Tibial nerve (tissue), 4 donors: ENCODE measurements at places on chromosomes 5 and 9.

DNA sequence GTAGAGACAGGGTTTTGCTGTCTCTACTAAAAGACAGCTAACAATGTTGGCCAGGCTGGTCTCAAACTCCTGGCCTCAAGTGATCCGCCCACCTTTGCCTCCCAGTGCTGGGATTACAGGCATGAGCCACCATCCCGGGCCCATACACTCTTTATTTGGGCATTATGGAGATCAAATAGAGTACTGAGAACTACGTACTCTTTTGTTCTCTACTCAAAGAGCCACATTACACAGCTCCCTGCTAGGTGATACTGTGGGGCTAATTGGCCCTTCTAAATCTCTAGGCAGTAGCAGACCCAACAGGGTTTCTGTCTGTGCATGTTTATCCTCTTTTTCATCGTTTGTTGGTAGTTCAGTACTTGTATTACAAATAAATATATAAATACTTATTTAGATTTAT is 16.1 kb downstream of the CKMT2 start:
- DNase-seq: no peak
- no peaks in the 10 kb centered on the region for H3K4me1 ChIP-seq
- no peaks in the 10 kb centered on the region for H3K27me3 ChIP-seq
- H3K4me3 ChIP-seq: no peak overlapping the region

- no peak for DNase-seq
- no peaks in the 10 kb centered on the region for H3K27me3 ChIP-seq
- H3K27ac ChIP-seq: no peak overlapping the region
- peaks cover 7% of the 10 kb centered on the region for H3K36me3 ChIP-seq
- H3K4me1 ChIP-seq: no peaks in the 10 kb centered on the region
Measured at GRCh38 chr5:140677947-140678346, 4.6 kb upstream of the DND1 start.

- peaks cover 6% of the 10 kb centered on the region for H3K4me1 ChIP-seq
- H3K4me3 ChIP-seq: no peak overlapping the region
- no peak overlapping the region for H3K27ac ChIP-seq
- no peaks in the 10 kb centered on the region for H3K27me3 ChIP-seq
- no peak for DNase-seq
- H3K36me3 ChIP-seq: peaks cover 7% of the 10 kb centered on the region
Measured at GRCh38 chr9:125815568-125815967, 68.4 kb downstream of the PBX3 start.

- H3K4me3 ChIP-seq: peak overlapping the region; percentile 69
- peak overlapping the region; percentile 58 for H3K27ac ChIP-seq
- no peak for DNase-seq
- H3K4me1 ChIP-seq: no peaks in the 10 kb centered on the region
- no peaks in the 10 kb centered on the region for H3K27me3 ChIP-seq
- H3K36me3 ChIP-seq: no peaks in the 10 kb centered on the region
Measured at GRCh38 chr5:39422728-39423285, 2.0 kb downstream of the DAB2 start.

- H3K27ac ChIP-seq: no peak overlapping the region
- H3K27me3 ChIP-seq: no peaks in the 10 kb centered on the region
- no peak for DNase-seq
- H3K4me1 ChIP-seq: no peaks in the 10 kb centered on the region
Measured at GRCh38 chr5:125683669-125684068, 739.5 kb upstream of the GRAMD2B start.

DNA sequence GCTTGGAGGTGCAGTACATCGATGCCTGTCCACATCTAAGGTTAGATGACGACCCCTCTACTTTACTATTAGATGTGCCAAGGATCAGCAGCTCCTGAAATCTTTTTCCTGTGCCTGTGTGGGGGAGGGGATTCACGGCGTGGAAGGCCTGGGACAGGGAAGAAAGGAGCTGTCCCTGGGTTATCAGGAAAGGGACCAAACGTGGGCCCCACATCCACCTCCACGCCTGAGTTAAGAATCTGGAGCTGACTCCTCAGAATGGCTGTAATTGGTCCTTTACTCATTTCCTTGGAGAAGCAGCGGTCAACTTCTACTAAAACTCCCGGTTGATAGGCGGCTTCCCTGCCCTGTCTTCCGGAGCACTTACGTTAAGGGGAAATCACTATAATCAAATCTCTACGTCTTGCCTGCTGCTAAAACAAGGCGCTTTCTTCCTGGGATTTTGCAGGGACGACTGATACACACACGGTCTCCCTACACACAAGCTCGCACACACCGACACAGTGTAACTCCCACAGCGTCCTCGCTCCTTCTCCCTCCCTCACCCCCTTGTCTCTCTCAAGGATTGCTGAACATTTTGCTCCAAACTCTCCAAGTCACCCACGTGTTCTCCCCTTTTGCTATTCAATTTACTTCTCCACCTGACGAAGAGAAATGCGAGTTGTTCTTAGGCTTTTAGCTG is 1.4 kb downstream of the PDE4D start:
- H3K4me1 ChIP-seq: no peaks in the 10 kb centered on the region
- DNase-seq: no peak
- no peaks in the 10 kb centered on the region for H3K36me3 ChIP-seq
- H3K27ac ChIP-seq: no peak overlapping the region

GRCh38 chr9:31255211-31255610 is 1129.2 kb upstream of the ACO1 start:
- H3K27me3 ChIP-seq: no peaks in the 10 kb centered on the region
- DNase-seq: no peak
- H3K4me1 ChIP-seq: no peaks in the 10 kb centered on the region
- H3K27ac ChIP-seq: no peak overlapping the region
- H3K4me3 ChIP-seq: no peak overlapping the region

DNA sequence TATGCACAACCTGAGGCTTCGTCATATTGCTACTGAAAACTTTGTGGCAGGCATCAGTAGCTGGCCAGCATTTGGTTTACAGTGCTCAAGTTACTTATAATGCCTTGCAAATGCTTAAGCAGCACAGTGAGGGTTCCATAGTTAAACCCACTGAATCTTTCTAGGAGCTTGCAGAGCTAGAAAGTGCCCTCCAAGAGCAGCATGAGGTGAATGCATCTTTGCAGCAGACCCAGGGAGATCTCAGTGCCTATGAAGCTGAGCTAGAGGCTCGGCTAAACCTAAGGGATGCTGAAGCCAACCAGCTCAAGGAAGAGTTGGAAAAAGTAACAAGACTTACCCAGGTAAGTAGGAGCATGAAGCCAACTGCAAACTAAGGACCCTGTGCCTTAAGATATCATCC is 60.9 kb downstream of the CNTRL start:
- no peak overlapping the region for H3K4me3 ChIP-seq
- no peaks in the 10 kb centered on the region for H3K27me3 ChIP-seq
- DNase-seq: no peak
- no peak overlapping the region for H3K27ac ChIP-seq

DNA sequence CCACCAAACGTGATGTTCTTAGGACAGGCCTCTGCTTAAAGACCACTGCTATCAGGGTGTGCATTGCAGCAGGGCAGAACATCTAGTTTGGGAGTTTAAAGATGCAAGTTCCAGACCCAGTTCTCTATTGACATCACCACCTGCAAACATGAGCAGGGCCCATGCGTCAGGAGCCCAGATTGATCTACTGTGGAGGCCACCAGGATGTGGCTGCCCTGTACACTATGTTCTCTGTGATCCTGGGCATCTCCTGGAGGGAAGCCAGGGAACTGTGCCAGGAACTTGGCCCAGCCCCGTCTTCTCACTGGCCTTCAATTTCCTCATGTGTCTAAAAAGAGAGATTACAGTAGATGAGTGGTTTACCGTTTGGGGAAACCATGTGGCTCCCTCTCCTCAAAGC is 87.1 kb downstream of the PDE6A start:
- H3K4me3 ChIP-seq: no peak overlapping the region
- no peaks in the 10 kb centered on the region for H3K4me1 ChIP-seq
- no peaks in the 10 kb centered on the region for H3K36me3 ChIP-seq
- peak; percentile 75 for DNase-seq
- H3K27me3 ChIP-seq: no peaks in the 10 kb centered on the region
